Stimulated activated CD8-positive, alpha-beta memory T cell treated with anti-CD3 and anti-CD28 coated beads, Interleukin-15, amount 100 ng/mL, for 24 hours (primary cell): ENCODE measurements at places on chromosomes 16 and 17.

- DNase-seq, result no peak
Measured at GRCh38 chr17:69078864-69079263, 18.1 kb upstream of the ABCA9 start.

DNA sequence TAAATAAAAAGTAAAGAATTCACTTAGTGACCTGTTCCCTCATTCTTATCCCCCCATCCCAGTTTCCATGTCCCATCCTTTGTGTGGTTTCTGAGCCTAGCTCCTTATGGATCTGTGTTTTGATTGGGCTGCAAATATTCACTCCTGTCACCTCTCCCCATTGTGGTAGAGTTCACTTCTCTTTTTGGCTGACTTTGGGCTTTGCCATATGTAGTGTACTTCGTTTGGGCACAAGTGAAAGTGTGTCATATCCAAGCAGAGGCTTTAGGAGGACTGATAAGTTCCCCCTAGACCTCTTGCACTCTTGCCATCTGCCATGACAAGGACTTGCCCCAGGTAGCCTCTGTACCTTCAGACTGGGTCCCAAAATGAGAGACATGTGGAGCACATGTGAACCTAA is 13.0 kb upstream of the DHRS7B start:
- DNase-seq, result no peak

DNA sequence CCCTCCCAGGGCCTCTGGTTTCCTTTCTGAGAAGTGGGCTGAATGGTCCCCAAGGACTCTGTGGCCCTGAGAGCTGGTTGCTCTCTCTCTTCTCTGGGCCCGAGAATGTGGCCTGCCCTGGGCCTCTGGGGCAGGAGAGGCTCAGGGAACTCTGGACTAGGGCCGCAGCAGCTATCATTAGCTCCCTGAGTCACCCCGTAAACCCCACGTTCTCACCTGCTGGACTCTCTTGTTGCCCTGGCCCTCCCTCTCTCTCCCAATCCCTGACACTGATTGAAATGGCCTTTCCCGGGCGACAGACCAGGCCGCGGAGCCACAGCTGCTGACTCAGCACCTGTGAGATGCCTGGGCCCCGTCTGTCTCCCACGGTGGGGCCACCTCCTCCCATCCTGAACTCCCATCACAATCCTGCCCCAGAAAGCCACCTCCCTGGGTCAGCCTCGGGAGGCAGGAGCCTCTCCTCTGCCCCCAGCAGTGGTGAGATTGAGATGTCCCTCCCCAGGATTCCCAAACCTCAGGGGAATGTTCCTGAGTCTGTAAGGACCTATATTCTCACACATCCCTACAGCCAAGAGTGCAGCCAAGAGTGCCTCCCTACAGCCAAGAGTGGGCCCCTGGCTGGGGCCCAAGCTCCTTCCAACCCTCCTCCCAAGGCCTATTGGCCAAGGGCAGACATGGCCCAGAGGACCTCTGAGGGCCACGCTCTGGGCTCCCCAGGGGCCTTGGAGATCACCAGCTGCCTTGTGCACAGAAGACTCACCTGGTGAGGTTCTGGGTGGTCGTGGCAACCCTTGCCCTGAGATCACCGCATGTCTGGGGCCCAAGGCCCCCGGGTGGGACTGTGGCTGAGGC is 470 bp downstream of the TRPV3 start:
- DNase-seq, result no peak

DNA sequence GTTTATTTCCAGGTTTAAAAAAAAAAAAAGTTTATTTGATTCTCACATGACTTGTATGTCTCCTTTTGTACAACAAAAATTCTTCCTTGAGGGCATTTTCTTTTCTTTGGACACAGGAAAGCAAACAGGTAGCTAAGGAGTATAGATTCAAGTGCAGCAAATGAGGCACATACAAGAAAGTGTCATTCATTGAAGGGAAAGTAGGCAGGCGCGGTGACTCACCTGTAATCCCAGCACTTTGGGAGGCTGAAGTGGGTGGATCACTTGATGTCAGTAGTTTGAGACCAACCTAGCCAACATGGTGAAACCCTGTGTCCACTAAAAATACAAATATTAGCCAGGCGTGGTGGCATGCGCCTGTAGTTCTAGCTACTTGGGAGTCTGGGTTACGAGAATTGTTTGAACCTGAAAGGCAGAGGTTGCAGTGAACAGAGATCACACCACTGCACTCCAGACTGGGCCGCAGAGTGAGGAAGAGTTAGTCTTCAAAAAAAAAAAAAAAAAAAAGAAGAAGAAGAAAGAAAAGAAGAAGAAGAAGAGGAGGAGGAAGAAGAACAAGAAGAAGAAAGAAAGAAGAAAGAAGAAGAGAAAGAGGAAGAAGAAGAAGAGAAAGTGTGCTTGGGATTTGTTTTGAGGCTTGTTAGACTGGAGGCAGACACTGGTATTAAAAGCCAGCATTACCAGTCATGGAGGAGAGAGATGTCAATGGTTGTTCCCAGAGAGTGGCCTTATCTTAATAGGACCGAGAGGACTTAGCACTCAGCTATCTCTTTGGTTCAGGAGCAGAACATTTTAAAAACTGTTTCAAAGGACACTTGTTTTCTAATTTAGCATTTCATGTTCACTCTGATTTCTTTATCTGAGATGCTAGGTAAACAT is 19.7 kb downstream of the GINS3 start:
- DNase-seq, result no peak

GRCh38 chr17:61456688-61457225 is 4.5 kb downstream of the TBX4 start:
- no peak for DNase-seq

DNA sequence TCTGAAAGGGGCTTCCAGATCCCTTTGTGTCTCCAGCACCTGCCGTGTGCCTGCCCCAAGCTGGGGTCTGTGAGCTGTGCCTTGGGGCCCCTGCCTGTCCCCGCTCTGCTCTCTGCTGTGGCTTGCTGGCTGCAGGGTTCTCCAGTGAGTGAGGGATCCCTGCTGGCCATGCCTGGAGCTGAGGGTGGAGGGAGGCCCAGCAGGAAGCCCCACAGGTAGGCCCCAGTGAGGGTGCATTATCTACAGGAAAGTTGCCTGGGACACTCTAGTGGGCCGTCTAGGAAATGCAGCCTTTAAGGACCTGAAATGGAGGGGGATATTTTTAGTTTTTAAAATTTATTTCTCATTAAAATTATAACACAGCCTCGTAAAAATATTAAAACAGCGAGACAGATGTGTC is 50.9 kb downstream of the JPH3 start:
- no peak for DNase-seq

GRCh38 chr16:64365448-64365931 is 756.4 kb downstream of the CDH11 start:
- DNase-seq, result no peak

- no peak for DNase-seq
Measured at GRCh38 chr17:78664476-78665386, 87.5 kb upstream of the DNAH17 start.

DNA sequence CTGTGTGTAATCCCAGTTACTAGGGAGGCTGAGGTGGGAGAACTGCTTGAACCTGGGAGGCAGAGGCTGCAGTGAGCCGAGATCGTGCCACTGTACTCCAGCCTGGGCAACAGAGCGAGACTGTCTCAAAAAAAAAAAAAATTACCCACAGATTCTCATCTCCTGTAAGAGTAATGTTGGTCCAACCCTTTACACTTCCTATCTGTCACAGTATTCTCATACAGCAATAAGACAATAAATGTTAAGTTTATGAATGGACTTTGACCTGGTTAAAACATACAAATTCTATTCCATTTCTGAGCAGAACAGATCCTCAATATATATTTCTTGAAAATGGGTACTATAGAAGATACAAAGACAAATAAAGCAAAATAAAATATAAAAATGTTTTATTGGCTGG is 30.4 kb upstream of the TAOK1 start:
- no peak for DNase-seq

GRCh38 chr17:31417051-31417792 is 25.7 kb downstream of the RAB11FIP4 start:
- DNase-seq, result no peak

DNA sequence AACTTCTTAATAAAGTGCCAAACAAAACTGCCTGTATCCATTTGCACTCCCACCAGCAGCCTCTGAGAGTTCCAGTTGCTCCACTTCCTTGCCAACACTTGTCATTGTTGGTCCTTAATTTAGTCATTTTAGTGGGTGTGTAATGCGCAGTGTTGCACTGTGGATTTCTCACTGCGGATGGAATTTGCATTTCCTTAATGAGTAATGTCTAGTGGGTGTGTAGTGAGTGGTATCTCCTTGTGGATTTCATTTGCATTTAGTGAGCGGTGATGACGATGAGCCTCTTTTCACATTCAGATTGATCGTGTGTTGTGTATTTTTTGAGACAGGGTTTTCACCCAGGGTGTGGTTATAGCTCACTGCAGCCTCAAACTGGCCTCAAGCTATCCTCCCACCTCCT is 4.1 kb upstream of the MSLN start:
- DNase-seq, result no peak

DNA sequence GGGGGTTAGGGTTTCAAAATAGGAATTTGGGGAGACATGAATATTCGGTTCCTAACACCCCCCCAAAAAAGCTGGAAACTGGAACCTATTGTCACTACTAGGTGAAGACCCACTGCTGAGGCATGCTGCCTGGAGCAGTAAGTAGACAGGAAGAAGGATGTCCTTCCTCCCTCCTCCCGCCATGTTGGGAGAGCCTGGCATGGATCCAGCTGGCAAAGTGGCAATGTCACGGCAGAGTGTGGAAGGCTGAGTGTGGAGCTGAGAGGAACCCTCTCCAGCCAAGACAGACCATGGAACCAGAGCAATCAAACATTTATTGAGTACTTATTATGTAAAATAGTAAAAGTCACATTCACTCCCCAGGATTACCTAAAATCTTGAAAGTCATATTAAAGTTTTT is 49.0 kb downstream of the CCDC182 start:
- no peak for DNase-seq

- peak; percentile 38 for DNase-seq
Measured at GRCh38 chr16:30063893-30064728, 1.4 kb upstream of the ALDOA start.

- DNase-seq, result no peak
Measured at GRCh38 chr16:1019231-1020090, 37.9 kb downstream of the SOX8 start.

- no peak for DNase-seq
Measured at GRCh38 chr16:56362057-56362655, 63.2 kb downstream of the AMFR start.

DNA sequence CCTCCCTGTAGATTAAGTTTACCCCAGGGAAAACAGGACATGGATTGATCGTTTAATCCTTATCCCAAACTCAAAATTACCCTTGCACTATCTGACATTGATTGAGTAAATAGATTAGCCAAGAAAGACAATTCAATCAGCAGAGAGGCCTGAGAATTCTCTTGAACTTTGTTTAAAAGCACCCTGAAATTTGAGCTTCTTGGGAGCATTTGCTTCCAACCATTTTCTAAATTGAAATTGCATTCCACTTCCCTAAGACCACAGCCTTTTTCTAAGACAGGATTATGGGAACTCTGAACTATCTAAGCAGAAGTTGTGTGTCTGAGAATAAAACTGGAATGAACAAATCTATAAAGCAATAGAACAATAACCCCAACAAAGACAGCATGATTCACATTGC is 76.6 kb upstream of the TNRC6A start:
- no peak for DNase-seq

GRCh38 chr17:46935658-46936266 is 12.8 kb downstream of the GOSR2 start:
- no peak for DNase-seq

DNA sequence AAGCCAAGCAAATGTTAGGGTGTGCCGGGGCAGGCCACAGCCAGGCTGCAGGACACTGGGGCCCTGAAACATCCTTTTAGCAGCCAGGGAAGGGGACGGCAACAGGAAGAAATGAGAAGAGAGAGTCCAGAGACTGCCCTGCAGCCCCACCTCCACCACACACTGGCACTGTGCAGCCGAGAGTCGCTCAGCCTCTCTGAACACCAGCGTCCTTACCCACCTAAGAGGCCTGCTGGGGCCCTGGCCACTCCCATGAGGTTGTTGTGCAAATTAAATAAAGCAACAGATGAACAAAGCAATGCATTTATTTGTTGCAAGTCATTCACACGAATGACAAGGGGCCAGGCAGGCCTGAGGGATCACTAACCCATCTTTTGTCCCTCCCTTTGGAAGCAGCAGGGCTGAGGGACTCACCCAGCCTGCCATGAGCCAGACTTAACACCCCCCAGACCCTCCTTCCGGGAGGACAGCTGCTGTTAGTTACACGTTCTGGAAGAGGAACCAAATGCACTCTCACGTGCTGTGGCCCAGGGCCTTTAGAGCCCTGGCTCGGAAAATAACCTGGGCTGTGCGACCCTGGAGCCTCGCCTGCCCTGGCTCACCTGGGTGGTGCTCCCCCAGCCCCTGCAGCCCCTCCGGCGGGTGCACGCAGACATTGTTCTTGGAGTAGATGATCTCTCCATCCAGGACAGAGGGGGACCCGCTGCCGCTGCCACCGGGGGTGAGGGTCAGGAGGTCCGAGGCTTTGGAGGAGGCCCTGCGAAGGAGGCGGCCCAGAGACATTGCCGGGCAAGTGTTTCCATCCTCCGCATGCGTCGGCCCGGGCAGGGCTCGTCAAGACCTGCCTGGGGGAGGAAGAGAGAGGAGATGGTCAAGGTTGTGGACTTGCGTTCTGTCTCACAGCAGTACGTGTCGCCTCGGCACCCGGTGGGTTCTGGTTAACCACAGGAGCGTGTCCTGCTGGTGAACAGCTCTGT is 22.6 kb downstream of the TBC1D16 start:
- DNase-seq, result no peak

DNA sequence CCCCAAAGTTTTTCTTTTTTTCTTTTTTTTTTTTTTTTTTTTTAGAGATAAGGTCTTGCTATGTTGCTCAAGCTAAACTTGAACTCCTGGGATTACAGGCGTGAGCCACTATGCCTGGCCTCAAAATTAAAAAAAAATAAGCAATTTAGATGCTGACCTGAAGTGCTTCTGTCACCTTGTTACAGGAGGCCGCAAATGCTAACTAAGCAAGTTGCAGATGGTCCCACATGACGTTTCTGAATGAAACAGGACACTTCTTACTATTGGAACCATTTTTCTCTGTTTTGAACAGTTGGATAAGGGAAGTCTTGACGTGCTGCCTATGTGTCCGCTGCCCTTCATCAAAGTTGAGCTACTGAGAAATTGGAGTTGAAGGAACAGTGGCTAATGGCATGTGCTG is 8.8 kb downstream of the ANKRD40CL start:
- DNase-seq, result no peak

- DNase-seq, result no peak
Measured at GRCh38 chr17:44241106-44241624, 21.7 kb upstream of the UBTF start.

DNA sequence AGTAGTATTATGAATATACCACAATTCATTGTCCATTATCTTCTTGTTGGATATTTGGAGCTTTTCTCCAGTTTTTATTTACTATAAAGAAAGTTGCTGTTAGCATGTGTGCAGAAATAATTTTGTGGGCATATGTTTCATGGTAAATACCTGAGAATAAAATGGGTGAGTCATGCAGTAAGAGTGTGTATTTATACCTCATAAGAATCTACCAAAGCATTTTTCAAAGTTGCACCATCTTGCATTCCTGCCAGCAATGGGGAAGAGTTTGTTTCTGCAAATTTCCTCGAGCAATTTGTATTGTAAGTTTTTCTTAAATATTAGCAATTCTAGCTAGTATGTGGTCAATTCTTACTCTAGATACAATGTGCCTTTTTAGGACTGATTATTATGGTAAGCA is 7.9 kb upstream of the MON1B start:
- no peak for DNase-seq

- DNase-seq, result no peak
Measured at GRCh38 chr16:81265658-81266451, 27.4 kb downstream of the BCO1 start.
